ENCODE measurements at places on chromosomes 16 and 17.
A peak's percentile ranks its signal among the peaks of the same experiment; 100 is the strongest.

GRCh38 chr17:32541640-32542039 is 54.8 kb downstream of the CDK5R1 start:
- no peak for DNase-seq
- H3K4me3 ChIP-seq, result no peak overlapping the region
- H3K4me1 ChIP-seq, result peaks cover 3% of the 10 kb centered on the region
- H3K27ac ChIP-seq, result no peak overlapping the region
- H3K36me3 ChIP-seq, result no peaks in the 10 kb centered on the region

DNA sequence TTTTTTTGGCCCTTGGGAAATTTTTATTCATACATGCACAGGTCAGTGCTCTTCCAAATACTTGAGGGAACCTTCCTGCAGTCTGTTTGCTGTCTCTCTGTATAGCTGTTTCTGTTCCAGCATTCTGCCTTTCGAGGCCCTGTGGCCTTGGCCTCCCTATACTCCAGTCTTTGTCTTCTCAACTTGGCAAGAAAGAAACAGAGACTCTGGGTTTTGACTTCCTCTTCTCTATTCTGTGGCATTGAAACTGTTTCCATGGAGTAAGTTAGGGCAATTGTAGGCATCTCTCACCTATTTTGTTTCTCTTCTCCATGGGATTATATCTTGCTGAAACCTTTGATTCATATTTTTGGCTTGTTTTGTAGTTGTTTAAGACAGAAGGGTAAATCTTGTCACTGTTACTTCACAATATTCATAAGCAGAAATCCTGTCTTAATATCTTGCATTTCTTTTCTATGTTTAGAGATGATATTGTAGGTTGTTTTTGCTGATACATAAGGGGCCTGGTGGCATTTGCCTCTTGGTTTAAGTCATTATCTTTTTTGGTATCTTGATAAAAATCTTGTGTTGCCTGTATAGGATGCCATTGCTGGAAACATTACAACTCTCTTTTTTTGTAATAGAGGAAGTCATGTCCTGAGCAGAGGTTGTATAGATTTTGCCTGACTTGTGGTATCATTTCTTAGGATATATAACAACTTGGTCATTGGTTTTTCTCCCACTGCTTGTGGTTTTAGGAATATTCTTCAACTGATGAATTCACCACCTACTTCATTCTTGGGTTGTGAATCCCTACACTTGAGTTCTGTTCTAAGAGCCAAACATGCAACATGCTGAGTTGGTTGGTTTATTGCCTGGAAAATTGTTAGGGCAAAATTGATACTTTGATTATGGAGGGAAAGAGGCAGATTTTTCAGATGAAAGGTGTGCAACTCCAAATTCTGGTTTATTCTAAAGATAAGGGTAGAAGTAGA is 168.6 kb downstream of the FTO start:
- H3K36me3 ChIP-seq, result peaks cover 33% of the 10 kb centered on the region
- no peak for DNase-seq
- no peaks in the 10 kb centered on the region for H3K27me3 ChIP-seq
- peaks cover 12% of the 10 kb centered on the region for H3K4me1 ChIP-seq
- H3K4me3 ChIP-seq, result no peak overlapping the region
- peak overlapping the region; percentile 64 for H3K27ac ChIP-seq

DNA sequence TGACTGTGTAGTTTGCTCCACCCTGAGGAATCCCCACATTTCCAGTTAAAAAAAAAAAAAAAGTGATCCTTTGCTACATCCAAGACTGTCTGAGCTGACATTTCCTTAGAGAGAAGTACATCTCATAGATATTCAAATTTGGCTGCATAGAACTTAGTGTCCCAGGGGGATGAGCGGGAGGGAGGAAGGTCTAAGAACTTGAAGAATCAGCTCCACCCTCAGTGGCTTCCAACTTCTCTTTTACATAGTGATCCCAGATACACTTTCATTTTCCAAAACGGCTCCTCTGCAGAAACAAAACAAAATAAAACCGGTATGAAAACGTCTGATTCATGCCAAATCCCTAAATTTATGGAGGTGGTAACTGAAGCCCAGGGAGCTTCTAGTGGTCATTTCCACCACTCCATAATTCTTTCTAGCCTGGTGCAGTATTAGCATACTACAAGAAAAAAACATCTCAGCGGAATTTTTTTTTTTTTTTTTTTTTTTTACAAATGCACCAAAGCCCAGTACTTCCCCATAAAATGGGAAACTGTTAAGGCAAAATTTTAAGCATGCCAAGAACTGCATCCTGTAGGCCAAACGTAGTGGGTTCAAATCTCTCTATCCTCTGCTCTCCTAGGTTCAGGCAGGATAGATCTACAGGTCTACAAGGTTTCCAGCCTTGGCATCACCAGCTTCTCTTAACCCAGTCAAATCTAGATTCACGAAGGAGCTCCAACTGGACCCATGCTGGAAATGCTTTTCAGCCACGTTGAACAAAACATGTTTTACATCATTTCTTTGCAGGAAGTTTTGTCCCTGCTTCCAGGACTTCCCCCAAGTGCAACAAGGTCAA is 29.3 kb downstream of the MAF start:
- no peak overlapping the region for H3K4me3 ChIP-seq
- H3K27ac ChIP-seq, result no peak overlapping the region
- DNase-seq, result no peak
- no peaks in the 10 kb centered on the region for H3K36me3 ChIP-seq

DNA sequence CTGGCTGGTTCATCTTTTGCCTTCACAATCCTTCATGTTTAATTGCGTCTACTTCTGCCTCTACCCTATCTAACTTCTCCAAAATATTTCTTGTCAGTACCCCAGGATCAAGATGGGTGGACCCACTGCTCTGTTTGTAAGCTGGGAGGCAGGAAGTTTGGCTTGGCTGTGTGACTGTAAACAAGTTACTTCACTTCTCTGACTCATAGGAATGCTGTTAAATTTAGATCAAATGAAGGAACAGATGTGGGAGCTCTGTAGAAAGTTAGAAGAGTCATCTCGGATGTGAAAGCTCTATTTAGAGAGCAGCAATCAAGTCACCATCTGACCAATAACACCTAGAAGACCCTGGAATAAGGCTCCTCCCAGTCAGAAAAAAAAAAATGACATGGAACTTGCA is 55.2 kb upstream of the MRTFB start:
- H3K27me3 ChIP-seq, result peaks cover 15% of the 10 kb centered on the region
- H3K36me3 ChIP-seq, result no peaks in the 10 kb centered on the region
- H3K27ac ChIP-seq, result no peak overlapping the region
- no peak for DNase-seq

DNA sequence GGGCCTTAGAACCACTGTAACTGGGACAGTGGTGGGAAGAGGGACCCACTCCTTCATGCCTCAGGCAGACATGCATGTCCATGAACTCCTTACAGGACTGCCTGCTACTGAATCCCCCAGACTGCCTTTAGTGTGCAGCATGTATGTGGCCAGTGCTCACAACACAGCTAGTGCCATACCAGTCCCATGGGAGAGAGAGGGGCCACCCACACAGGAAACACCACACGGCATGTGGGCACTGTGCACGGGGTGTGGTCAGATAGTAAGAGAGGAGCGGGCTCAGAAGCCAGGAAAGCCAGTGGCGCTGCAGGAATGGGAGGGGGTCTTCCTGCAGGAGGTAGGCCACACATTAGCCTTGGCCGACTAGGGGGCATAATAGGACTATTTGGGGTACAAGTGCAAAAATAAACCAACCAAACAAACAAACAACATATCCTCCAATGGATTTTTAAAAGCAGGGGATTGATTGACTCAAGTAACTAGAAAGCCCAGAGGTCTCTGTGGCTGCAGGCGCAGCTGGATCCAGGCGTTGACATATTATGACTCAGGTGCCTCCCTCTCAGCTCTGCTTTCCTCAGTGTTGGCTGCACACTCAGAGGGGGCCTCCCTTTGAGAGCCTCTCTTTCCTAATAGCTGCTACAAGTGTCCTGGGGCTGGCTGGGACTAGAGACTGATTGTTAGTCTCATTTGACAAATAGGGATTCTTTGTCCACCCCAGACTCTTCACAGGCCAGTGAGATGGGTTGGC is 104.4 kb downstream of the AMFR start:
- no peak overlapping the region for H3K27ac ChIP-seq
- peaks cover 7% of the 10 kb centered on the region for H3K27me3 ChIP-seq
- H3K4me1 ChIP-seq, result no peaks in the 10 kb centered on the region
- DNase-seq, result no peak
- no peaks in the 10 kb centered on the region for H3K36me3 ChIP-seq

DNA sequence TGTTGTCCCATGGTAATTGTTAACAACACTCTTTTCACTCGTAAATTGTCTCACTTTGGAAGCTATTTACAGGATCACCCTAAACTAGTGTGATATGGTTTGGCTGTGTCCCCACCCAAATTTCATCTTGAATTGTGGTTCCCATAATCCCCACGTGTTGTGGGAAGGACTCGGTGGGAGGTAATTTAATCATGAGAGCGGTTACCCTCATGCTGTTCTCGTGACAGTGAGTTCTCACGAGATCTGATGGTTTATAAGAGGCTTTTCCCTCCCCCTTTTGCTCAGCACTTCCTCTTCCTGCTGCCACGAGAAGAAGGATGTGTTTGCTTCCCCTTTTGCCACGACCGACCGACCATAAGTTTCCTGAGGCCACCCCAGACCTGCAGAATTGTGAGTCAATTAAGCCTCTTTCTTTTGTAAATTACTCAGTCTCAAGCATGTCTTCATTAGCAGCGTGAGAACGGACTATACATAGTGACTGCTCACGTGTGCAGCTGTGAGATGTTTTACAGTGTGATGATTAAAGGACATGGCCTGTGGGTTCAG is 34.4 kb downstream of the DNAH3 start:
- peaks cover 2% of the 10 kb centered on the region for H3K36me3 ChIP-seq
- peak overlapping the region; percentile 0 for H3K4me3 ChIP-seq
- H3K27ac ChIP-seq, result no peak overlapping the region
- DNase-seq, result peak; percentile 42
- peaks cover 6% of the 10 kb centered on the region for H3K4me1 ChIP-seq

DNA sequence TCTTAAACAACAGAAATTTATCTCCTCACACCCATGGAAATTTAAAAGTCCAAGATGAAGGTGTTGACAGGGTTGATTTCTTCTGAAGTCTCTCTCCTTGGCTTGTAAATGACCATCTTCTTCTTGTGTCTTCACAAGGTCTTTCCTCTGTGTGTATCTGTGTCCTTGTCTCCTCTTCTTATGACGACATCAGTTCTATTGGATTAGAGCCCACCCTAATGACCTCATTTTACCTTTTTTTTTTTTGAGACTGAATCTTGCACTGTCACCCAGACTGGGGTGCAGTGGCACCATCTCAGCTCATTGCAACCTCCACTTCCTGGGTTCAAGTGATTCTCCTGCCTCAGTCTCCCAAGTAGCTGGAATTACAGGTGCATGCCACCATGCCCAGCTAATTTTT is 429.0 kb upstream of the CDH5 start:
- no peak overlapping the region for H3K27ac ChIP-seq
- H3K4me1 ChIP-seq, result no peaks in the 10 kb centered on the region
- H3K27me3 ChIP-seq, result no peaks in the 10 kb centered on the region
- no peak for DNase-seq

GRCh38 chr16:79212114-79212791 is 388.3 kb downstream of the MAF start:
- no peak overlapping the region for H3K4me3 ChIP-seq
- no peak for DNase-seq
- peaks cover 17% of the 10 kb centered on the region for H3K36me3 ChIP-seq
- peaks cover 20% of the 10 kb centered on the region for H3K4me1 ChIP-seq

Data from activated CD8-positive, alpha-beta memory T cell treated with anti-CD3 and anti-CD28 coated beads, Interleukin-2, amount 10 ng/mL, durations not matched to agents 7 days and 5 days (primary cell).